Activated CD4-positive, alpha-beta T cell treated with anti-CD3 and anti-CD28 coated beads, Interleukin-2, amount 50 U/mL, for 1 hour (primary cell): ENCODE measurements at places on chromosomes 6 and 20.

GRCh38 chr6:105601541-105602236, 198.8 kb upstream of the PREP start:
- DNase-seq = no peak

GRCh38 chr20:62482146-62482809, 6.5 kb upstream of the GATA5 start:
- no peak for DNase-seq

- no peak for DNase-seq
Observed at GRCh38 chr6:130524552-130524951, 158.7 kb downstream of the TMEM200A start.

GRCh38 chr20:56698749-56699148, 69.6 kb downstream of the TFAP2C start:
- DNase-seq = no peak

GRCh38 chr6:168908887-168909286, 344.8 kb downstream of the THBS2 start:
- no peak for DNase-seq

GRCh38 chr6:122996794-122997505, 915 bp downstream of the CLVS2 start:
- DNase-seq = no peak

GRCh38 chr6:35736982-35737412, at the start of gene ARMC12:
ARMC12 (plus strand) TSS chr6:35737032; CDS start chr6:35737109, 77 bp downstream.
- no peak for DNase-seq

DNA sequence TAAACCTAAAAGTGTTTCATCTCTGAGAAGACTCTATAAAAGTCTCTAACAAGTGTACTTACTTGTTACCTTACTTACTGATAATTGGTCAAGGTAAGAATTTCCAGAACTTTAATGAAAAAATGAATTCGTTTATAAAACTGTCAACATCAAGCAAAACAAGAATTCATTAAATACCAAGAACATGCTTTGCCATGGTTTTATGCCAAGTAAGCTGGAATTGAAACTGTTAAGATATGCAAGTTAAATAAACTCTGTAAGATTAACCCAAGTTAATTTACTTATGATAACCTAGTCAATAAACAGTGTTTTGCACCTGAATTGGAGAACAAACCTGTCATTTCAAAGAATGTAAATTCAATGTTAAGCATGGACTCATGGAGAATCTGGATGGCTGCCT, 17.1 kb upstream of the DEFB113 start:
- no peak for DNase-seq

- no peak for DNase-seq
Observed at GRCh38 chr20:38499366-38499765, 26.7 kb downstream of the RALGAPB start.

DNA sequence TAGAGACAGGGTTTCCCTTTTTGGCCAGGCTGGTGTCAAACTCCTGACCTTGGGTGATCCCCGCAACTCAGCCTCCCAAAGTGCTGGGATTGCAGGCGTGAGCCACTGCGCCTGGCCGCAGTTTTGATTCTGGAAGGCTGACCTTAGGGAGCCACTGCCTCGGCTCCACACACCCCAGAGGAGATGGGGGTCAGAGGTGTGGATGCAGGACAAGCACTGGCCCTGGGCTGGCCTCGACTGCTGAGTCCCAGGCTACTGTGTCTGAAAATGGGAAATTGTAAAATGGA, 1.5 kb downstream of the ZBP1 start:
- no peak for DNase-seq

- DNase-seq = no peak
Observed at GRCh38 chr6:168438783-168439520, 2.0 kb upstream of the SMOC2 start.

DNA sequence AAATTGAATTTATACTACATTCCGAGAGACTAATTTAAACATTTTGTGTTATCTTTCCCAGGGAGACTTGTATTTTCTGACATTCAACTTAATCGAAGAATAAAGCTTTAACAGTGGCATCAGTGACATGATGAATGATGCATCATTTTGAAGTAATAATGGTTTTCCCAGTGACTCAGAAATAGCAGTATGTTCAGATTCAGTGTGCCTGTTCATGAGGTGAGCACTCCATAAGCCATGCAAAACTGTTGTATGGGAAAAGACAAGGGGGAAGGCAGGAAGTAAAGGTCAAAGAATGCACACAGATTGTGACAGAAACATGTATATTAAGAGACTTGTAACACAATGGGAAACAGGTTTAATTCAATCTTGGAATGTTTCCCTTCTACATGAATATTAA, 1348.2 kb upstream of the GJE1 start:
- no peak for DNase-seq

DNA sequence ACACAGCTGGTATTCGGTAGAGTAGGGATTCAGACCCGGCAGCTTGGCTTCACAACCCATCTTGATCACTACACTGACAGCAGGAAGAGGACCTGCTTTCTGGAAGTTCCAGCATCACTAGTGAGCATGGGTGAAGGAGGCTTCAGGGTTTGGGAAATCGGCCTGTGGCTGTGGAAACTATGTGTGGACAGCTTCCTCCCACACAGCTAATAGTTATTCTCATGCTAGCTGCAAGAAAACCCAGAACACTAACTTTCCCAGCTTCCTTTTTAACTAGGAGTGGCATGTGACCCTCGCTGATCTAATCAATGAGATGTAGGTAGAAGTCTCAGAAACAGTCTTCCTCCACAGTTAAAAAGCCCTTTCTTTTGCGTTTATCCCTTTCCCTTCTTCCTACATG, 36.3 kb upstream of the SIRPA start:
- DNase-seq = no peak

- DNase-seq = no peak
Observed at GRCh38 chr6:144364208-144364720, 79.1 kb downstream of the UTRN start.

GRCh38 chr6:82111114-82111513, 136.4 kb downstream of the IBTK start:
- no peak for DNase-seq

- DNase-seq = no peak
Observed at GRCh38 chr20:1876217-1876921, 18.8 kb upstream of the SIRPA start.

GRCh38 chr6:129908356-129908755, 47.2 kb upstream of the TMEM244 start:
- no peak for DNase-seq
